ENCODE measurements at places on chromosomes 12 and 14. TPM values are rescaled to one million over a fixed set of nuclear protein-coding genes. Genes with fewer than 3 reads are reported as not detected.

GALNT9 gene
- 4.2 TPM for polyA plus RNA-seq

HVCN1 gene
- polyA plus RNA-seq, result 17.6 TPM

SLC2A13 gene
- 7.6 TPM for polyA plus RNA-seq

CERS5 gene
- 62.7 TPM for polyA plus RNA-seq

GPR65 gene
- polyA plus RNA-seq, result 0.63 TPM

INSM2 gene
- not detected for polyA plus RNA-seq

P2RX2 gene
- 3.3 TPM for polyA plus RNA-seq

SLC35E3 gene
- polyA plus RNA-seq, result 20.7 TPM

DBX2 gene
- not detected for polyA plus RNA-seq

ITGA7 gene
- polyA plus RNA-seq, result 33.9 TPM

HOXC12 gene
- polyA plus RNA-seq, result not detected

GRCh38 chr14:64728856-64729255 is 24.6 kb downstream of the PLEKHG3 start:
- no peak for DNase-seq

- DNase-seq, result no peak
Observed at GRCh38 chr12:66541426-66541825, 137.4 kb downstream of the GRIP1 start.

- no peak for DNase-seq
Observed at GRCh38 chr12:62586850-62587249, 120.2 kb downstream of the MON2 start.

GRCh38 chr12:113403435-113404415 is at the start of gene SDS:
SDS (minus strand) TSS chr12:113403887; CDS start chr12:113399708, 4,179 bp downstream.
- DNase-seq, result peak; percentile 84

GRCh38 chr14:24607635-24608514 is 1.6 kb downstream of the GZMH start:
- DNase-seq, result no peak

GRCh38 chr12:28793581-28794151 is 355.4 kb upstream of the FAR2 start:
- peak; percentile 3 for DNase-seq

GRCh38 chr12:50187084-50187900 is 20.1 kb upstream of the CERS5 start:
- no peak for DNase-seq

- DNase-seq, result no peak
Observed at GRCh38 chr14:85276979-85277228, 253.0 kb upstream of the FLRT2 start.

DNA sequence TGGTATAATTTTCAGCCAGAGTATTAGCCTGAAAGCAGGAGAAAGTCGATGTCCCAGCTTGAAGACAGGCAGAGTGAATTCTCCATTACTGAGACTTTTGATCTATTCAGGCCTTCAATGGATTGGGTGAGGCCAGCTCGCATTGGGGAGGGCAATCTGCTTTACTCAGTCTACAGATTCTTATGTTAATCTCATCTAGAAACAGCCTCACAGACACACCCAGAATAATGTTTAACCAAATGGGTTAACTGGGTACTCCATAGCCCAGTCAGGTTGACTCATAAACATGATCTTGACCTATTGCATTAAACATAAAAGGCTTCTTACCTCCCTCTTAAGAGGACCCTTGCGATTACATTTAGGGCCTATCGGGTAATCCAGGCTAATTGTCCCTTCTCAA is 118.0 kb downstream of the KTN1 start:
- no peak for DNase-seq

- DNase-seq, result no peak
Observed at GRCh38 chr14:92493024-92493423, 20.6 kb upstream of the RIN3 start.

- no peak for DNase-seq
Observed at GRCh38 chr12:90449611-90450010, 505.4 kb downstream of the CCER1 start.

- no peak for DNase-seq
Observed at GRCh38 chr12:121438905-121439304, 39.0 kb downstream of the RNF34 start.

- DNase-seq, result no peak
Observed at GRCh38 chr12:32270818-32271710, 128.3 kb upstream of the FGD4 start.

DNA sequence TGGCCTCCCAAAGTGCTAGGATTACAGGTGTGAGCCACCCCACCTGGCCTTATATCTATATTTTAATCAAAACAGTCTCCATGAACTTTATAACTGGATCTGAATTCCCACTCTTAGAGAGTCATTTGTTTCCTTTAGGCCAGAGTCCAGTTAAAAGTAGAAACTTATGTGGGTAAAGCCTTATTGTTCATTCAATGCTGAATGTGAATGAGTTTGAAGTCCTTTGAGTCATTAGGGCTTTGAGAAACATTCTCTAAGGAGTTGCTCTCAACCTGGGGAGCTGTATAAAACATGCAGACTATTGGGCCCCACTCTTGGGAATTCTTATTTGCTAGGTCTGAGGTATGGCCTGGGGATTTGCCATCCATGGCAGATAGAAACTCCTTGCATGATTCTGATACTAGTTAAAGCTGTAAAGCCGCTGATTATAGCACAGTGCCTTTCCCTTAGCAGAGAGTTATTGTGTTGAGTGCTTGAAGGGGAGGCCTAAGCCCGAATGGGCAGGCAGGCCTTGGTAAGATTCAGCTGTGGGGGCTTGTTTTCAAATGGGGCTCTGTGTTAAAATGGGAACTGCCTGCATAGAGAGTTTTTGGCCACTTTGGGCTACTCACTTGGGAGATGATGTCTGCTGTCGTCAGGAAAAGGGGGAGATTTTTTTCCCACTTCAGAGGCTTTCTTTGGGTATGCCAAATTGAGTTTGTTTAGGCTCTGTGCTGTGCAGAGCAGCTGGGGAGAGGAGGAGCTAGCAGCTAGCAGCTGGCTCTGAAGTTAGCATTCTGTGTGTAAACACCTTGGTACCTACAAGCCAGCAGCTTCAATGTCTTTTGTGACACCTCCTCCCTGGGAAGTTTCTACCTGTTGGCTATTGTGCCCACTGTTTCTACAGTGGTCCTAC is 117.5 kb downstream of the DACT1 start:
- no peak for DNase-seq

DNA sequence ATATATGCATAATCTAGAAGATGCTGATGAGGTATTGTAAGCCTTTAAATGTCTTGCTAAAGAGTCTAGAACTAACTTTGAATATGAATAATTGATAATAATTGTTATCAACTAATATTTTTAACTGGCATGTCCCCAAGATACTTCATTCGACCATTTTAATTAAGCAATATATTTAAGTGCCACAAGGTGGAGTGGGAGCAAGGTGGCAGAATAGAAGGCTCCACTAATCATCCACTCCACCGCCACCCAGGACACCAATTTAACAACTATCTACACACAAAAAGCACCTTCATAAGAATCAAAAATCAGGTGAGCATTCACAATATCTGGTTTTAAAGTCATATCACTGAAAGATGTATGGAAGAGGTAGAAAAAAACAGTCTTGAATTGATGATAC is 409.6 kb downstream of the SEC23A start:
- no peak for DNase-seq

- DNase-seq, result no peak
Observed at GRCh38 chr12:120055231-120056000, 61.1 kb downstream of the RAB35 start.

DNA sequence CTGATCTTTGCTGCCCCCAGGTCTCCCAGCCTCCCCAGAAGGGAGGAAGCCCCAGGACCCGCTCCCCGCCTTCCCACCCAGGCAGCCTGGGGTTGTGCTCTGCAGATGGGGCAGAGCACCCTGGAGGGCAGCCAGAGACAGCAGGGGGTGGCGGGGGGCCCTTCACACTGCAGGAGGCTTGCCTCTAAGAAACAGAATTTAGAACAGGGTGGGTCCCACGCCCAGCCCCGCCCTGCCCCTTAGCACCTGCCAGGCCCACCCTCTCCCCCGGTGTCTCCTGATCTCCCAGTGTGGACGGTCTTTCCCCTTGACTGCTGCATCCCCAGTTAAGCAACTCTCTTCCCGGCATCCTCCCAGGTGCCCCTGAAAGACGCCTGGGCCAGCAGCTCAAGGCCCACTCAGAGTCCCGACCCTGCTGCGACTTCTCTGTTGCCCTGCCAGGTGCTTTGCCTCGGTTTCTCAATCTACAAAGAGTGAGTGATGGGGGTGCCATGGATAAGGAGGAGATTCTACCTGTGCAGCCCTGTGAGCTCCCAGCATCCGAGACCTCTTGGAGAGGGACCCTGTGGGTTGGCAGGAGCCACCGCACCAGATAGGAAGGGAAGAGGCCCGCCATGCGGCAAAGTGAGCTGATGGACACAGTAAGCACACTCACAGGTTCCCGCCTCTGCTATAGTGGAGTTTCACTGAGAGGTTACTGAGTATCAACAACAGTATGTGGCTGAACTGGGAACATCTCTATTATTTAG is 327.1 kb upstream of the FKBP4 start:
- DNase-seq, result no peak

GRCh38 chr12:95390932-95391331 is 83.0 kb upstream of the METAP2 start:
- DNase-seq, result no peak

GRCh38 chr12:90058704-90059103 is 350.1 kb upstream of the ATP2B1 start:
- DNase-seq, result peak; percentile 41

DNA sequence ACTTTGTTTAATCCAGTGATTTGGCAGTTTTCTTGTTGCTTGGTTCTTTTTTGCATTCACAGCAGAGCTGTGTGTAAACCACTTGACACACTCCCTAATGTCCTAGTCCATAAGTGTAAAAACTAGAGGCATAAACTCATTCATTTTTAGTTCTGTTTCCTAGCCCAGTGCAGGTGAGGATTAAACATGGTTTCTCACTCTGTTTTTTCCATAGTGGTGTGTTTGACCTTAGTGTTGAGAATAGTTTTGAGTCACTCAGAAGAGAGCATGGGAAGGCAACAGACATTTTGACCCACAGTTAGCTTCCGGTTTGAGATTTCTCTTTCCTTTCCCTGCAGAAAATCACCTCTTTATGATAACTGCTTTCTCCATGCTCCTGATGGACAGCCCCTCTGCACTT is 24.2 kb upstream of the GALNT16 start:
- no peak for DNase-seq

- no peak for DNase-seq
Observed at GRCh38 chr12:113260127-113260526, 38.9 kb downstream of the TPCN1 start.

- DNase-seq, result no peak
Observed at GRCh38 chr12:6959058-6959804, 8.1 kb downstream of the PTPN6 start.

DNA sequence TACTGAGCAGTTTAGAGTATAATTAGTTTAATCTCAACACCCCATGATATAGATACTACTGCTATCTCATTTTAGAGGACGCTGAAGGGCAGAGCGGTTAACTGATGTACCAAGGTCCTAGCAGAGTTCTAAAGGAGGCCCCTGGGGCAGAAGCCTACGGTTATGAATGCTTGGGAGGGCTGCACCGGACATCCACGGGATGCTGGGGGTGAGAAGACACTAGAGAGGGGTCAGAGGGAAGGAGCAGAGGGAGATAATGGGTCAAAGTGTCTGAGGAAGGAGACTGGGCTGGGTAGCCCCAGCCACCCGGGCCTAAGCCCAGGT is 1.6 kb upstream of the ACTR6 start:
- no peak for DNase-seq

DNA sequence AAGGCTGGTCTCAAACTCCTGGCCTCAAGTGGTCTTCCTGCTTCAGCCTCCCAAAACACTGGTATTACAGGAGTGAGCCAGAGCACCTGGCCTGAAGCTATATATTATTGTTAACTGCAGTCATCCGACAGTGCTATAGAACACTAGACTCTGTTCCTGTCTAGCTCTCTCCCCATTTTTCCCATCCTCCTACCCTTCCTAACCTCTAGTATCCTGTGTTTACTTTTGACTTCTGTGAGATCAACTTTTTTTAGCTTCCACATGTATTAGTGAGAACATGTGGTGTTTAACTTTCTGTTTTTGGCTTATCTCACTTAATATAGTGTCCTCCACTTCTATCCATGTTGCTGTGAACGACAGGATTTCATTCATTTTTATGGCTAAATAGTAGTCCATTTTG is 34.7 kb downstream of the TRAF3 start:
- no peak for DNase-seq

- peak; percentile 96 for DNase-seq
Observed at GRCh38 chr12:58920102-58920960, at the start of gene LRIG3. LRIG3 (minus strand) TSS chr12:58920504; CDS start chr12:58920235, 269 bp downstream.

DNA sequence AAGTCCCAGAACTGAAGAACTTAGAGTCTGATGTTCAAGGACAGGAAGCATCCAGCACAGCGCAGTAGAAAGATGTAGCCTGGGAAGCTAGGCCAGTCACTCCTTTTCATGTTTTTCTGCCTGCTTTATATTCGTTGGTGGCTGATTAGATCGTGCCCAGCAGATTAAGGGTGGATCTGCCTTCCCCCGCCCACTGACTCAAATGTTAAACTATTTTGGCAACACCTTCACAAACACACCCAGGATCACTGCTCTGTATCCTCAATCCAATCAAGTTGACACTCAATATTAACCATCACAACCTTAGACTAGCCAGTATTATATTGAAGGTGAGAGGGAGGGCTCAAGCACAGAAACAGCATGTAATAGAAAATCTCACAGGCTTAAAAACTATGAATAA is 222.9 kb downstream of the C12orf50 start:
- DNase-seq, result no peak

GRCh38 chr14:65877166-65877565 is 464.6 kb downstream of the FUT8 start:
- DNase-seq, result no peak

GRCh38 chr14:54138354-54139038 is 181.9 kb upstream of the BMP4 start:
- no peak for DNase-seq

DNA sequence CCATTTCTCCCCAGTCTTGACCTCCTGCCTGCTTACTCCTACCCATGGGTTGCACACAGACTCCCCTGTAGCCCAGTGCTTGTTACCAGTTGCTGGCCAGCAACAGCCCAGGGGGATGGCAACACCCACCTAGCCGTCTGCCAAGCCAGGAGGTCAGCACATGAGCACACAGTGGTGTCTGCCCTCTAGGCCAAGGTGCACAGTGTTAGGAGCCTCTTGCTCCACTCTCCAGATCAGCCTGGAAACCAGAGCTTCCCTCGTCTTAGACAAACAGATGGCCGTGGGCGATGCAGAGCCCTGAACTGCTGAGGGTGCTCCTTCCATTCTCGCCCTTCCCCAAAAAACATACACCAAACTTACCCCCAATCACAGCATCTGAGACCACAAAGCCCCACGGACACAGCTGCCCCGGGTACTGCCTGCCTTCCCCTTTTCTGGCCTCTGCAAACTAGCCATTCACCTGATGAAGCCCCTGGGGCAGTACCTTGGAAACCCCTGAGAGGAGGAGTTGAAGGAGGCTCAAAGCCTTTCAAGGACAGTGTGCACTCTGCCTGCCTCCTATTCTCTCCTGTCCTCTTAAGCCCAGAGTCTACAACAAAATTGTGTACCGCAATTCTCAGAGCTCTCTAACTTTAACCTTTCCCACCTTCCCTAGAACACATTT is 1.0 kb upstream of the GPD1 start:
- no peak for DNase-seq

DNA sequence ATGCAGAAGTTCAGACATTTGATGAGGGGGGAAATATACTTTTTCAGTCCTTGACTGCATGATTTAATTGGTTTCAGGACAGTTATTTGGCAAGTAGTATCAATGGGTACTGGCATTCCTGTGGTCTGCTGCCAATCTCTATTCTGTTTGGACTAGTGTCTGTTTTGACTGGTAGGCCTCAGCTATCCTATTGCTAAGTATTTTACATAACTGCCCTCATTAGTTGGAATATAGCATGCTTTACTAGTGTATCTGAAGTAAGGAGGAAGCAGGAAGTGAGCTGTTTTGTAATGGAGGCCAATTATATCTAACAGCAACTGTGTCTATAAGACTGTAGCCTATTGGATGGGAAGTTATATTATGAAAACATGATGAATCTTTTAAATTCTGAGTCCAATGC is 104.3 kb downstream of the FLRT2 start:
- no peak for DNase-seq

Data from right lung (tissue), 10 donors.